ENCODE measurements at places on chromosomes 5 and 9.

DNA sequence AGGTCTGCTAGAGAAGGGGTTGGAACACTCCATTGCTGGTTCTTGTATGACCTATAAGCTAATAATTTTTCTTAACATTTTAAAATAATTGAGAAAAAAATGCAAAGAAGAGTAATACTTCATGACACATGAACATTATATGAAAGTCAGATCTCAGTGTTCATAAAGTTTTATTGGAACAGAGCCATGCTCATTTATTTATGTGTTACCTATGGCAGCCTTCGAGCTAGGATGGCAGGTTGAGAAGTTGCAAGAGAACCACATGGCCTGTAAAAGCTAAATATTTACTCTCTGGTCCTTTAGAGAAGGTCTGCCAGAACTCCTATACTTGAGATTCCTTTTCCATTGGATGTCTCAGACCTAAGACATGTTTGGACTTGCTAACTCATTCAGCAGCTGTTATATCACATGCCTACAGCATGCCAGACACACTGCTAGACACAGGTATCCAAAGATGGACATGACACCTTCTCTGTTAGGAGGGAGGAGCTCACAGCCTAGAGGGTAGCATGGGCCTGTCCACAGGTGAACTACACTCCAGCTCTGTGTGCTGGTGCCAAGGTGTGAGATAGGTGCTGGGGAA, 304.3 kb downstream of the ARHGAP26 start:
- no peak for DNase-seq

DNA sequence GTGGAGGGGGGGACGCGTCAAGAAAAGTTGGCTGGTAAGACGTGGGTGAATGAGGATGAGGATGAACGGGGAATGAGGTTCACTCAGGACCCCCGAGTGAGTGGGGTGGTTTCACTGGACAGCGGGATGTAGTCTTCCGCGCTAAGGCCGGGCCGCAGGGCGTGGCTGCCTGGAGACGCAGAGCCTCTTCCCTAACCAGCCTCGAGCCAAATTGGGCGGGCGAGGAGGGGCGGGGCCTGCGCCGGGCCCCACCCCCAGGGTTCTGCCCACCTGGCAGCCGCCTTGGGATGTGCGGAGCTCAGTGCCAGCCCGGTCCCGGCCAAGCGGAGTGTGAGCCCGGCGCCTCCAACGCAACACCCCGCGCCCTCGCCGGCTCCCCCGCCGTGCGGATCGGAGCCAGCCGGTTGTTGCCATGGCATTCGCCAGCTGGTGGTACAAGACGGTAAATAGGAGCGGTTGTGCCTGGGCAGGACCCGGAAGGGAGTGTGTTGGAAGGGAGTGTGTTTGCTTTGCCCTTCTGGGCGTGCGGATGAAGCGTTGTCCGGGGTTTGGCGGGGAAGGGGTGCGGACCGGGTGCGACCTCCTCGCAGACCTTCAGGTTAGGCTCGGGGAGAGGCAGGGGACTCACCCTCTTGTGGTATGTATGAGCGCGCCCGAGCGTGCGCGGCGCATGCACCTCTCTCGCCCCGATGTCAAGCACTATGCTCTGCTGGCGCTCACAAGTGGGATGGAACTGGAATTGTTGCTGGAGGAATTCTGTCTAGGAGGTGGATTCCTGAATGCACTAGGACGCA, 746 bp downstream of the CAST start:
- DNase-seq = peak; percentile 82

- no peak for DNase-seq
These were observed 4.7 kb downstream of the BTNL9 start for GRCh38 chr5:181044662-181045305.

DNA sequence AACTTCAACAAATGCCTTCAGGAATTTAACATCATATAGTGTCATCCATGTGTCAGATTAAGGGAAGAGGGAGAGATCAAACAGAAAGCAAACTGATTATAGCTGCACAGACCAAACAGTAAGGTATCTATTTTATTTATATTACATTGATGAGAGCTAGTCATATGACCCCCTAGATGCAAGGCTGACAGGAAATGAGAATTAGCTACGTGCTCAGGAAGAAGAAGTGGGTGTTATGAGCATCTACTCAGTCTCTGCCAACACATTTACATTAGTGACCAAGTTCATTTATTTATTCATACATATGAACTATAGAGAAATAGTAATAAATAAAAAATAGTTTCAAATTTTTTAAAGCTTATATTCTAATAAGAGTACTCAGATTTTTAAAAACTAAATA, 787.3 kb downstream of the KCTD16 start:
- no peak for DNase-seq

DNA sequence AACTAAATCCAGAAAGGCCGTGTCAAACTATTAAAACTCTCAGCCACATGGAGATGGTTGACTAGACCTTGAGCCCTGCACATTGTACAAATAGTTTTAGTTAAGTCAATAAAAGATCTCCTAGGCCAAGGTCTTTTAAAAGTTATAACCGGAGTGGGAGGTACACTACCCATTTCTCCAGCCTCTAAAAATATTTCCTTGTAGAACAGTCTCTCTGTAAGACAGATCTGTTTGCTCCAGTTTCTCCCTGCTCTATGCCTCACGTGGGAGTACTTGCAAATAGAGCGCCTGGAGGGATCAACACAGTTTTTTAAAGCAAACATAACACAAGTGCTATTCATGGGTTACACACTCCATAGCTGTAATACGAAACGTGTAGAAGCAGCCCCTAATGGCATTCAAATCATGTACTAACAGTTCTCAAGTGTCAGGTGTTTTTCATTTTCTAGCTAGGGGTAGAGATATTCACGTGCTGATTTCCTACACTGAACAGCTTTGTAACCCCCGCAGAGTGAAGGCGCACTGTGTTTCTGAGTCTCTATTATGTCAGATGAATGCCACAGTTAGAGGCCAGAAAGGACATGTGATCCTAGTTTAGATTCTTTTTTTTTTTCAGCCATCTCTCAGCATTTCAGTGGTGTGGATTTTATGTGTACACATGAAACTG, 703.4 kb upstream of the GRAMD2B start:
- no peak for DNase-seq

- no peak for DNase-seq
These were observed 9.0 kb downstream of the EGFLAM start for GRCh38 chr5:38267372-38267771.

- DNase-seq = no peak
These were observed 598.3 kb downstream of the CCDC171 start for GRCh38 chr9:16150938-16151650.

DNA sequence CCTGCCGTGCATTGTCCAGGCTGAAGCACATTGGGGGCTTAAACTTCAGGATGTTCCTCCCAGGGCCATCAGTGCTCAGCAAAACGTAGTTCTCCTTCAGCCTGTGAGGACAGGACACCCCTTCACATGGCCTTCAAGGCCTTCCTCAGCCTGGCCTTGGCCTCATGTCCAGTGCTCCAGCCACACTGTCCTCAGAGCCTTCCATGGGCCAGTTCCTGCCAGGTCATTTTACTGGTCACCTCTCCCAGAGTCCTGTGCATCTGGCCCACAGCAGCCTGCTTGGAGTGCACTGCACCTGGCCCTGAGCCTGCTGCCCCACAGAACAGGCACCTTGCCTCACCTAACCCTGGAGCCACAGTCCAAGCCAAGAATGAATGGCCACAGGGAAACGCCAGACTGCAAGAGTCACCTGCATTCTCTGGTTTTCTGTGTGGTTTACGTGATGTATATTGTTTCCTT, 8.7 kb downstream of the HNRNPAB start:
- no peak for DNase-seq

DNA sequence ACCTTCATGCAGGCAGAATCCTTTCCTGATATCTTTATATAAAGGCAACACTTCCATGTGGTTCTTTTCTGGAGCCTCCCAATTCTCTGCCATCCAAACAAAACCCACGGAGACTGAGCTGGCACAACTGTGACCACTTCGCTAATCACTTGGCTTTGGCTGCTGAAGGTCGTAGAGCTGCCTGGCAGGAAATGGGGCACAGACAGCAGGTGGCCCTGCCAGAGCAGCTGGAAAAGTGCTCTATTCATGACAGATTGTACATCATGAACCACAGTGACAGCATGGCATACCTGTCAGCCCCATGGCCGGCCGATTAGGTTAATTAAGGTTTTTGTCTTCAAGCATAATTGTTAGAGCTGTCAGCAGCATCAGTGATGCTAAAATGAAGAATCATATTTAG, 141.9 kb upstream of the ANKRD55 start:
- DNase-seq = no peak

GRCh38 chr9:16193066-16193465, 640.2 kb downstream of the CCDC171 start:
- no peak for DNase-seq

- DNase-seq = no peak
These were observed 384.7 kb upstream of the ZNF462 start for GRCh38 chr9:106478312-106478711.

DNA sequence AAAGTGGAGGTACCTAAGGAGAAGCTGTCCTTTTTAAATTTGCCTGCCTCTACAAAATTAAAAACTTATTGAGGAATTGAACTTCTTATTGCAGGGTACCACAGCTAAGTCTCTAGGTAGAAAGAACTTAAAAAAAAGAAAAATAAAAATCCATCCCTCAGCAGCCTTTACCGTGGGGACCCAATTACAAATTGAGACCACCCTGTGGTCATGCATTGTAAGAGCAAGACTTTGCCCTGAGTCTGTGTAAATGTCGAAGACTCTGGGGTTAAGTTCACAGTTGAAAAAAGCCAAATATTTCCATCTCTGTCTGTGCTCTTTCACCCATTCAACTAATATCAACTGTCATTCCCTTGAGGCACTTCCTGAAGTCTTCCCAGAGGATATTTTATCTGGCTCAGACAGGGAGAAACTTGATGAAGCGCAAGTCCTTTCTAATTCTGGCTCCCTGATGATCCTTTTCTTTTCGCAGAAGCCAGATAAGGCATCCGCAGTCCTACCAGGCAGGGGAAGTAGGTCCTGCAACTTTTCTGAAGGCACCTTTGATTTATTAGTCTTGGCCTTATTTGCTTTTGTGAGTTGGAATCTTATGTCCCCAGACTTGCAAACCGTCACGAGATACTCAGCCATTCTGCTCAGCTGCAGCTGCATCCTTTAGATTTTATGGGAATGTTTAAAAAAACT, 323.8 kb upstream of the WWC1 start:
- DNase-seq = no peak

DNA sequence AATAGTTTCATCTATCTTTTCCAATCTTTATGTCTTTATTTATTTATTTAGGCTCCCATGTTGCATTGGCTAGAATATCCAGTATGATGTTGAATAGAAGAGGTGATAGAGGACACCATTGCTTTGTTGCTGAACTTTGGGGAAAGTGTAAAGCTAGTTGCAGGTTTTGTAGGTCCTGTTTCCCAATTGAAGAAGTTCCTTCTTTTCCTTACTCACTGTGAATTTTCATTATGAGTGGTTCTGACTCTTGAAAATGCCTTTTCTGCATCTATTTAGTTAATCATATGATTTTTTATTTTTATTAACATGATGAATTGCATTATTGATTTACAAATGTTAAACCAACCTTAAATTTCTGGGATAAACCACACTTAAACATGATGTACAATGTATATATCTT, 58.9 kb upstream of the NR3C1 start:
- no peak for DNase-seq

DNA sequence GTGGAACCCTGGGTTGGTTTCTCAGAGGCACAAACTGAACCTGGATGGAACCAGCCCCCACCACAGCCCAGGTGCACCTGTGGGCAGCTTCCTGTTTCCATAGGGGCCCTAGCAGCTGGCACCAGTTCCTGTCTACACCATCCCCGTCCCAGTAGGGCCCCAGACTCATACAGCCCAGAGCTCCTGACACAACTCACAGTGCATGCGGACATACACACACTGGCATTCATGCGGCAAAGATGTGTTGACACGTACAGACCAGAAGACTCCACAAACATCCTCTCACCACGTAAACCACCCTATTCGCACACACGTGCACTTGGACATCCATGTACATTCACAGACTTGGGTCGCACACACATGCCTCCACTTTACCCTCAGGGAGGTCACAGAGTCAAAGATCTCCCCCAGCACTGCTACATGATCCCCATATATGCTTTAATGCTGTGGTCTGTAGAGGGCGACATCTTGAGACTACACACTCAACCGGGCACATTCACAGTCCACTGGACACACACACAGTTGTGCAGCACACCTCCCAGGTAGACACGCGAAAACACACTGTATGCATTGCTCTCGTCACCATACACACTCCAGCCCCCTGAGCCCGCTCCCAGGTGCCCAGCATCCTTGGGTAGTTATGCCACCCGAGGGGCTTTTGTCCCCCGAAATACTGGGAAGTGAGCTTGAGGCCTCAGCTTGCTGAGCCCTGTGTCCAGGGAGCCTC, 22.4 kb downstream of the CXXC5 start:
- peak; percentile 62 for DNase-seq

GRCh38 chr5:92908952-92909601, 671.9 kb downstream of the NR2F1-AS1 start:
- DNase-seq = no peak

DNA sequence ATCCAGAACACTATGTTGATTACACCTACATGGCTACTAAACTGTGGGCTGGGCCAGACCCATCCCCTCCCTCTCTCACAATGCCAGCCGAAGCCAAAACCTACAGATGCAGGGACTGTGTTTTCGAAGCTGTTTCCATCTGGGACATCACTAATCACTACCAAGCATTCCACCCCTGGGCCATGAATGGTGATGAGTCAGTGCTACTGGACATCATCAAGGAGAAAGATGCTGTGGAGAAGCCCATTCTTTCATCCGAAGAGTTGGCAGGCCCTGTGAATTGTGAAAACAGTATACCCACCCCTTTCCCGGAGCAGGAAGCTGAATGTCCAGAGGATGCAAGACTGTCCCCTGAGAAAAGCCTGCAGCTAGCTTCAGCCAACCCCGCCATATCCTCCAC, 65.0 kb downstream of the ZNF462 start:
- DNase-seq = no peak

DNA sequence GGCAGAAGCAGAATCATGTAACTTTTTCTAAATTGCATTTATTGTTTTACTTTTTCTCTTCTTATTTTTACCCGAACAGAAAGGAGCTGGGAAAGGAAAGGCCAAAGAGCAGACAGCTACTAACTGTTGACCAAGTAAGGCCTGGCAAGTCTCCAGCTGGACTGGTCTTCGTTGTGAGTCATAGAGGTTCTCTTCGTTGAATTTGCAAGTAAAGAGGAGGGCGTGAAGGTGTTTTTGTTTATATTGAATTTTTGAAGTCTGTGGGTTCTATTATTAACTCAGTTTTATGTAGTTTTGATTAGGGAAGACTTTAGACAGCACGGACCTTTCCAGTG, 416.5 kb upstream of the CCNH start:
- DNase-seq = no peak

GRCh38 chr5:135761746-135762145, 72.7 kb upstream of the SLC25A48 start:
- DNase-seq = no peak

- no peak for DNase-seq
These were observed 114.9 kb downstream of the HOMER1 start for GRCh38 chr5:79399046-79399445.

DNA sequence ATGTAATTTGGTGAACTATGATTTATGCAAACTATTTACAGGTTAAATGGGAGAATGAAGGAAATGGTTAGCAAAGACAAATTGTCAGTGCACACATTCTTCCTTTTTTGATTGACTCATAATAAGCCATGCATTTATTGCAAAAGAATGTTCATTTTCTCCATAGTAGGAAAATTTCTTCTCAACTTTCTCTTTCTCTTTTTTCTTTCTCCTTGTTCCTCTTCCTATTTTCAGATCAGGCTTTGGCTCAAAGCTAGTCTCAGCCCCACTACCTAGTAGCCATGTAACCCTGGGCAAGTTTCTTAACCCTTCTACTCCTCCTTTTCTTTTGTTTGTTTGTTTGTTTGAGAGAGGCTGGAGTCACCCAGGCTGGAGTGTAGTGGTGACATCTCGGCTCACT, 156.6 kb downstream of the PIK3R1 start:
- no peak for DNase-seq
